GOT3 (cell line): ENCODE measurements at places on chromosomes 1 and 21.
A peak's percentile ranks its signal among the peaks of the same experiment; 100 is the strongest.

GRCh38 chr1:168477792-168478191 lies 66.0 kb downstream of the XCL2 start:
- no peak for DNase-seq

- no peak for DNase-seq
Observed at GRCh38 chr1:77282187-77282865, 507 bp downstream of the AK5 start.

- no peak for DNase-seq
Observed at GRCh38 chr1:36285443-36286101, 20.6 kb upstream of the SH3D21 start.

DNA sequence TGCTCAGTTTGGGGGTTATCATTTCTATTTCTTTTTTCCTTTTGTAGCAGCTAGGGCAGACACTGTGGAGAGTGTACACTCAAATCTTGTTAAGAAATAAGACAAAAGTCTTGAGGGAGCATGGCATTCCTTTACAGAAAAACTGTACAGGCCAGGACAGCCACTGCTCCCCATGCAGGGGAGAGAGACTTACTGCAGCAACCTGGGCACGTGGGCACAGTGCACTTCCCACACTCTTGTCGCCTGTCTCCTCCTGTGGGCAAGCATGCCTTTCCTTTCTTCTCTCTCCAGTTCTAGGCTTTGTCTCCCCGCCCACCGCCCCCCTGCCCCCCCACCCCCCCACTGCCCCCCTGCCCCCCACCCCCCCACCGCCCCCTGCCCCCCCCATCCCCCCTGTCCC lies 51.9 kb downstream of the PHC2 start:
- no peak for DNase-seq

DNA sequence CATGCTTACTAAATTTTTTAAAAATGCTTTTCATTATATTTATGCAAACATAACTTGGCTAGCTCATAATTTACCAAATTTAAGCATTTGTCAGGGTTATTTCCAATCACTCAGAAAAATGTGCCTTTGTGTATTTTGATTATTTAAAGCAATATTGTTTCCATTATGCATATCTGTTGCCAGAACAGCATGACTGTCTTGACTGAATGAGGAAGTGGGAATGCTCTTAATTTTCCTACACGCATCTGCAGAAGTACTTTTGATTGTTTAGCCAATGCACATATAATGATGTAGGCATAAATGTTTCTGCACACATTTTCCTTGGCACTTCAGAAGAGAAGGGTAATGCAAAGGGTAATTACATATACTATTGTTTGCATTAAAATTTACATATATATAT lies 92.5 kb upstream of the ADGRL2 start:
- no peak for DNase-seq

DNA sequence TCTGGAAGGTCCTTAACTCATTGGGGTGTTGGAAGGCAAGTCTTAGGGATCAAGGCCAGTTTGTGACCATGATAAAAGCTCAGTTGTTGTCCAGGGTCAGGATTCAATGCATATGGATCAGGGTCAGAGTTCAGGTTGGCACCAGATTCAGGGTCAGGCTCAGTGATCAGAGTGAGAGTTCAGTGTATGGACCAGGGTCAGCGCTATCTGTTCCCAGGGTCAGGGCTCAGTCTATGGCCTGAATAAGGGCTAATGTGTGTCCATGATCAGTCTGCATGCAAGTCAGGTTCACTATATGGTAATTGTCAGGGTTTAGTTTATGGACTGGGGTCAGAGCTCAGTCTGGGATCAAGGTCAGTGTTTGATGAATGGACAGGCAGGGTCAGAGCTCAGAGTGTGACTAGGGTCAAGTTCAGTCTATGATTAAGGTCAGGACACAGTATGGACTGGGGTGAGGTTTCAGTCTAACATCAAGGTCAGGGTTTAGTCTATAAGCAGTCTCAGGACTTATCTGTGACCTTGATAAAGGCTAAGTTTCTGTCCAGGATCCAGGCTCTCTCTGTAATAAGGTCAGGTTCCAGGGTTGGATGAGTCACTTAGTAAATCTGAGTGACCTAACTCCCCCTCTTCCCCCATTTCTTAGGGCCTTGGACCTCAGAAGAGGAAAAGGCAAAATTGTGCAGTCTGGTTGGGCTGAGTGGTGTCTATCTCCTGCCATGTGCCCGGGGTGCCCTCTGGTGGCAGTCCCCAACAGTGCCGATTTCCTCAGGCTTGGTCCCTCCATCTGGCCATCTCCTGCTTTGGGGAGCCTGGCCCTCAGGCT lies 23.8 kb downstream of the KNCN start:
- peak; percentile 59 for DNase-seq

- no peak for DNase-seq
Observed at GRCh38 chr1:219659684-219660083, 46.8 kb upstream of the ZC3H11B start.

GRCh38 chr1:54485416-54485815 lies 62.6 kb upstream of the ACOT11 start:
- no peak for DNase-seq

GRCh38 chr21:38879912-38880576 lies 74.3 kb downstream of the ETS2 start:
- DNase-seq, result no peak

GRCh38 chr1:19260211-19261138 lies 8.9 kb downstream of the MRTO4 start:
- peak; percentile 75 for DNase-seq

DNA sequence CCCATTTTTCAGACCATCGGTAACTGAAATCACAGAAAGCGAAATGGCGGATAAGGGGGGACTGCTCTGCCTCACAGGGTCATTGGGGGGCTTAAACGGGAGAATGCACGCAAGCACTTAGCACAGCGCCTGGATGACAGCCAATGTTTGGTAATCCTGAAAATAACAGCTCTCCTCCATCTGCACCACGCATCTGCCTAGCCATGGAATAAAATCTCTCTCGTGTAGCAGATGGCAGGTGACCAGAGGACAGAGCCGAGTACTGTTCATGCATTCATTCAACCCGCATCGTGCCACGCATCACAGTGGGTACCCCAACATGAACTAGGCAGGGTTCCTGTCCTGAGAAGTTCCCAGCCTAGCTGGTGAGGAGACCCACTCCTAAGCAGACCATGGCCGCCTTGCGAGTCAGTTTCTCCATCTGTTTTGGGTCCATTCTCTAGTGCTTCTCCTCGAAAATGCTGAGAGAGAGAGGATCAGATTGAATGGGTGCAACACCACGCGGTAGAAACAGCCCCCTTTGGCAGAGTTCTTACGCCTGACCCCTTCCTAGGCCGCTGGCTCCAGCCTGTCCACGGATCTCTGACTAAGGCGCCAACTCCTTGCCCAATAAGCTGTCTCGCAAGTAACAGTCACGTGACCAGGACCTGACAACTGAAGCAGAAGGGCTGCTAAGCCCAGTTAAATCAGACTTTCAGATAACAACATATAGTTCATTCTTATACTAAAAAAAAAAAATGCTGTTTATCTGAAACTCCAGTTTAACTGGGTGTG lies 7.3 kb downstream of the SLC1A7 start:
- DNase-seq, result no peak

GRCh38 chr1:42335809-42336518 lies 929 bp upstream of the FOXJ3 start:
- DNase-seq, result no peak

DNA sequence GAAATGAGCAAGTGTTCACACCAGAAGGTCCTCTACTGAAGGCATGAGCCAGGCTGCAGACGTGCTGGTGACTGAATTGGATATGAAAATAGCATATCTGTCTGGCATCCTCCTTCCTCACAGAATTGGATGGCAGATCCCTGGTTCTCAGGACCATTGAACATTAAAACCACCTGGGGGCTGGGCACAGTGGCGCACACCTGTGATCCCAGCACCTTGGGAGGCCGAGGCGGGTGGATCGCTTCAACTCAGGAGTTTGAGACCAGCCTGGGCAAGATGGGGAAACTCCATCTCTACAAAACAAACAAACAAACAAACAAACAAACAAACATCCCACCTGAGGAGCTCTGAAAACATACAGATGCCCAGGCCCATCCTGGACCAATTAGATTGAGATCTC lies 23.4 kb downstream of the TEX35 start:
- DNase-seq, result no peak

DNA sequence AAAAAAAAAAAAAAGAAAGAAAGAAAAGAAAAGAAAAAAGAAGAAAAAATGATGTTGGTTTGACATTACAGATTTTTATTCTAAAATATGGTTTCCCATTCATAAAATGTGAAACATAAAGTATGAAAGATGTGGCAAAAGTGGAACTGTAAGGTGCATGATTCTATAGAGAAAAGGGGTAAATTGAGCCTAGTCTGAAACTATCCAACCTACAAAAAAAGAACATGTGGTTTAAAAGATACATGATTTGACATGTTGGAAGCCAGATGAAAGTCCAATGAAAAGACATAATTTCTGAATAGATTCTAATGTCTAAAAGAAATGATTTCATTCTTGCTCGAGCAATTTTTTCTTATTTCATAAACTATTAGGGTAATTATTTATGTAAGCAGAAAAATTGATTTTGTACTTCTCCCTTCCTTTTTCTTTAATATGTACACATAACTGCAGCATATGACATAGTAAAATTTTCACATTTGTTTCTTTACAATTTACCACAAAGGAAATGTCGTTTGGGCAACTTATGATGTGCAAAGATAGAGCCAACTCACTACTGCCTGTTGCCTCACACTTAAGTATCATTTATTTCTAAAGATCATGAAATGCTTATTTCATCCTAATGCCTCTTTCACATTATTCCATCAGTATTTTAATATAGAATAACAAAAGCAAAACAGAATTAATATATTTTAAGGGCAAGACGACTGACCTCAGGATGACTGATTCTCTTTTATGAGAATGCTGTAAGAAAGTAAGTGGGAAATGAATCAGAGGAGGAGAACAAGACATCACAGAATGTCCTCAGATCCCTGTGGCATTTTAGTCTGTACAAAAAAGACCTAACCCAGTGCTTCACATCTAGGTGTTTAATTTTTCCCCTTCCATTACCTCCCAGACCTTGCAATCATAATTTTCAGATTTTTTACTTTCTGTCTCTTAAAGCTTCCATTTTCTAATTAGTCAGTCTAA lies 165.8 kb upstream of the HMCN1 start:
- DNase-seq, result no peak

DNA sequence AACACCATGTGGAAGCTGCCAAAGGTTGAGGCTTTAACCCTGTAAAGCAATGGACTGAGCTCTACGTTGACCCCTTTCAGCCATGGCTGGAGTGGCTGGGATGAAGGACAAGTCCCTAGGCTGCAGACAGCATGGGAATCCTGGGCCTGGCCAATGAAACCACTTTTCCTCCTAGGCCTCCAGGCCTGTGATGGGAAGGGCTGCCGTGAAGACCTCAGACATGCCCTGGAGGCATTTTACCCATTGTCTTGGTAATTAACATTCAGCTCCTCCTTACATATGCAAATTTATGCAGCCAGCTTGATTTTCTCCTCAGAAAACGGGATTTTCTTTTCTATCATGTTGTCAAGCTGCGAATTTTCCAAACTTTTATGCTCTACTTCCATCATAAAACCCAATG lies 214.5 kb downstream of the RGS7 start:
- DNase-seq, result no peak

- no peak for DNase-seq
Observed at GRCh38 chr1:242196914-242197313, 198.0 kb upstream of the MAP1LC3C start.

GRCh38 chr1:168372307-168372706 lies 91.6 kb downstream of the TBX19 start:
- DNase-seq, result no peak

- DNase-seq, result no peak
Observed at GRCh38 chr1:59317343-59317742, 20.4 kb downstream of the FGGY start.

DNA sequence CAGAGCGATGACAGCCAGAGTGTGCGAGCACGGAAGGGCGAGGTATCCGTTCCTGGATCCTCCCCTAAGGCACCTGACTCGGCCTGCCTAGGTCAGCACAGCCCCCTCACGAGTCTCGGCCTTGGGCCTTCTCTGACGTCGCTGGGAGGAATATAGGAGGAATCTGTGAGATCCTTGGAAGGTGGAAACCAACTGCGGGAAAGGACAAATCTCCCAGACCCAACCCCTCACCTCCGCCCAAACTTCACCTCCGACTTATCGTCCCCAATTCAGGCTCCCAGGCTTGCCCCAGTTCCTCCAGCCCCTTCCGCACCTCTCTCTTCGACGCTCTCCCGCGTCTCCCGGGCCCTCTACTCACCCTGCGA lies 494 bp downstream of the APH1A start:
- DNase-seq, result no peak

DNA sequence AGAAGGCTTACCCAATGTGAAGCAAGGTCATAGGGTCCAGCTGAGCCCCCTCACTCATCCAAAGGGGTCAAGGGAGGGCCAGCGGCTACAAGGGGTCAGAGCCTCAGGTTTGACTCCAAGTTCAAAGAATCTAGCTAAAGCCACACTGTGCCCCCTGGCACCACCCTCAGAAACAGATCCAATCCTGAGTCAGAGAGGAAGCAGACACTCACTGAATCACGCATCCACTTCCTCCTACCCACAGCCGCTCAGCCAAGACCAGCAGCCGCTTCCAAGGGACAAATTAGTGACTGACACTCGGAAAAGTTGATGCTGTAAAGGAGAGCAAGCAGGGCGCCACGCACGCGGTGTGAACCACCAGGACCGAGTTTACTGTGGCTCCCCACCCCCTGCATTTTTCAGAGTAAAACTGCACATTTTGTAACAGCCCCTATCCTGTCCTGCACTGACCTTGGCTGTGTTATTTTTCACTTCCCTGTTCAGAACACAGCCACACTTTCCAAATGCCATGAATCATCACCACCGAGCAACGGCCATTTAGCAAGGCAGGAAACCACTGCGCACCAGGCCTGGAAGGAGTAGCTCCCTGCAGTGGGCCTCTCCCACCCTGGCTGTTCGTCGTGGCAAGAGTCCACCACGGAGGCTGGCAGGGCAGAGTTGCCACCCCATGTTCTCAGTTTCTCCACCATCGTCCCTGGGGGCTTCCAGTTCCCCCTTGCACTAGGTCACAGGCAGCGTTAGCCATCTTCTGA lies 147.8 kb downstream of the TOMM20 start:
- peak; percentile 91 for DNase-seq
